Stimulated activated CD4-positive, alpha-beta T cell treated with anti-CD3 and anti-CD28 coated beads, Interleukin-15, amount 100 ng/mL, for 1 hour (primary cell): ENCODE measurements at places on chromosomes 1 and 21.

DNA sequence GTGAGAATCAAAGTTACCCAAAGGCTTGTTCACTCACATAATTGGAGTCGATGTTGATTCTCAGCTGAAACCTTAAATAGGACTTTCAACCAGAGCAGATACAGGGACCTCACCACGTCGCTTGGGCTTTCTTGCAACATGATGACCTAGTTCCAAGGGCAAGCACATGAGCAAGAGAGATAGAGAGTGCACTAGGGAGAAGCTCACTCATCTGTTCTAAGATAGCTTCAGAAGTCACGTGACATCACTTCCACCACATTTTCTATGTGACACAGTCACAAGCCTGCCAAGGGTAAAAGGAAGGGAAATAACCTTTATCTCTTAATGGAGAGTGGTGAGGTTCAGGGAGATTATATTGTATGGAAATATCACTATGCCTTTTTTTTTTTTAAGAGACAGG is 470.1 kb upstream of the PLXNA2 start:
- DNase-seq = no peak

DNA sequence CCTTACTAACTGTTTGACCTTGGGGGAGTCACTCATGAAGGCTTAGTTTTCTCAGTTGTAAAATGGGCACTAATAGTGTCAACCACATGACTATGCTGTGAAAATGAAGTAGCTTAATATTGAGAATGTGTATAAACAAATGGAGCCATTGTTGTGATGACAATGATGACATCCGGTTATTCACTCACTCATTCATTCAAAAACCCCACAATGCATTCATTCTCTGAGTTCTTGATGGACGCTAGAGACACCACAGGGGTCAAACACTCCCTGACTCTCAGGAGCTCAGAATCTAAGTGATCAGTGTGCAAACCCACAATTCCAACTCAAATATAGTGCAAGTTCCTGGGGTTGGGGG is 138.9 kb downstream of the FOXD2 start:
- no peak for DNase-seq

- DNase-seq = no peak
These were observed 4.6 kb downstream of the NBL1 start for GRCh38 chr1:19648689-19649088.

DNA sequence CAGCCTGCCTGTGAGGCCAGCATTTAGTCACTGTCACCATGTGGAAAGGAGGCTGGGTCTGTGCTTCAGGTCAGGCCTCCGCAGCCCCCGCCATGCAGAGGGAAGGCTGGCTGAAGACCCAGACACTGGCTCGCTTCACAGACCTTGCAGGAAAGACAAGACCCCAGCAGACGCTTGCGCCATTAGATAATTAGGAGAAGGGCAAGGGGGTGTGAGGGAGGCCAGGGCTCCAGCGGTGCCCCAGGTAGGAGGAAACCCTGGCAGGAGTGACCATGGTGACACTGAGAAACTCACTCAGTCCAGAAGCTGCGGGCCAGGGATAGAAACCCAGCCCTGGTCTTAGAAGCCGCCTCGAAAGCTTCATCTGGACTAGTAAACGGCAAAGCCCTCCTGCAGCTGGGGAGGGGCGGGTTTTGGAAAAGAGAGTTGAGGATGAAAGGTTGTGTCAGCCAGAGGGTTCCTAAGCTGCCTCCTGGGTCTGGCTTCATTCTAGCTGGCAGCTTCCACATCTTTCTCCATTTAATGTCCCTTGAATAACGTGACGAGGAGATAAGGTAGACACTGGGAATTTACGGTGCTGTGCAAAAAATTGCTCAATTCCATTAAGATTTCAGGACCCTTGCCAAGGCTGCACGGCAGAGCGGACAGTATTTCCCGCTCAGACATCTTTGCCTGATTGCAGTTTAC is 294.1 kb upstream of the VAMP3 start:
- no peak for DNase-seq

DNA sequence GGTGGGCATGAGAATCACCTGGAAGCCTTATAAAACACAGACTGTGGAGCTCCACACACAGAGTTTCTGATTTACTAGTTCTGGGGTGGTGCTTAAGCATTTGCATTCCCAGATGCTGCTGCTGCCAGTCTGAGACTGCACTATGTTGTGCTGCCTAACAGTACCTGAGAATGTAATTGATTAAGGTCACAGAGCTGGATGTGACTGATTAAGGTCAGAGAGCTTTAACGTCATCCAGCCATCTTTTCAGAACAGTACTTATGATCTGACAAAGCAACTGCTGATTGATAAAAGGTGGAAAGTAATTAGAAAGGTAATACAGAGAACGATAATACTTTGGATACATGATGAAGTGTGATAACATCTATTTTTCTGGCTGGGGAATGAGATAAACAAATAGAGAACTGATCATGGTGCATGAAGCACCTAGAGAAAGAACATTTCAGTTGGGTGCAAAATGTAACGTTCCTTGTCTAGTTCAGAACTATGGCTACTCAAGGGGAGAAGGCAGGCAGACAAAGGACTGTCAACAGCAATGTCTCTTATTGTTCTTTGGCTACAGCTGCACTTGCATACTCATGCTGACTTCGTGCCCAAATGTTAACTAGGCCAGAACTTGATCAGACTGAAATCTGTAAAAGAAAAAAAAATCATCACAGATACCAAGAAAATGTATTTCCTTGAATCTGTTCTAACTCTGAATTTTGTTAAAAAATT is 3.7 kb upstream of the UCK2 start:
- DNase-seq = no peak

DNA sequence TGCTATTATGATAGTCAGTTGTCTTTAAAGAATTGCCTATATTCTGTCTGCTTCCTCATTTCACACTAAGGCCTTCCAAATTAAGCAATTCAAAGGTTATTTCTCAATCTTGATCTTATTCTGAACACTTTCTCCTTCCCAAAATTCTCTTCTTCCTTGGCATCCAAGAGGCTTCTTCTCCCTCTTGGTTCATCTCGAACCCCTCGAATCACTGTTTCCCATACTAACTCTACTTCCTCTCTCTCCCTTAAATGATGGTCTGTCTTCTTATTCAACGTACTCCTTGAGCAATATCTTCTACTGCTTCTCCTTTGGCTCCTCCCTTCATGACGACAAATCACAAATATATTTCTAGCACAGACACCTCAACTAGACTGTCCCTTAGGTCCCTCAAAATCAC is 4.5 kb downstream of the COPA start:
- DNase-seq = no peak

DNA sequence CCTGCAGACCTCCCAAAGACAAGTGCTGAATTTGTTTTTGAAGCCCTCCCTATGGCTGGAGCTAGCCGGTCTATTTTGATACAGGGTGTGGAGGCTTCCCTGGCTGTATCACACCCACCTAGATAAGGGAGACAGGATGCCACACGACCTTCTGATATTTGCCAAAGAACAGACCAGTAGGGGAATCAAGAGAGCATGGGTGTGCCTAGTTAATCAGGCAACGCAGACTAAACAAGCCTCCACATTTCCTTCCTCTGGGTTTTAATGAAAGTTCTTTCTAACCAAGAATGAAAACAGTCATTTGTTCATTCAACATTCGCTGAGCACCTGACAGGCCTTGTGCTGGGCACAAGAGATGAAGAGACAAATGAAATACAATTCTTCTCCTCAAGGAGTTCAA is 446.8 kb downstream of the PLPP3 start:
- DNase-seq = no peak

DNA sequence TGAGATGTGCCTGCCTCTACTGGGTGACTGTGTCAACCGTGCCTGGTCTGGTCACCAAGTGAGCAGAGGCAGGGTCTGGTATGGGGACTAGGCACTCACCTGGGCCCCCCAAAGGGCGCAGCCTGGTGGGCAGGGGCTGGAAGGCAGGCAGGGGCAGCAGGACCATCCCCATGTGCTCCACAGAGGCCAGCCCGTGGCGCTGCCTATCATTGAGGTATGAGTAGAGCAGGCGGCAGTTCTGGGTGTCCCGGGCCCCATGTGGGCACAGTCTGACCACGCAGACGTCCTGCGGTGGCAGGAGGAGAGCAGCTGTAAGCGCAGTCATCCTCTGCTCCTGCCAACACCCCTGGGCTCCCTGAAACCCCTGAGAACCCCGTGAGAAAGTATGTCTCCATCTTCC is 23.7 kb downstream of the SPOCD1 start:
- no peak for DNase-seq

- DNase-seq = no peak
These were observed at the start of gene LAMB3 for GRCh38 chr1:209652121-209652735. TSS of gene LAMB3 (minus strand) at chr1:209652425. CDS start at chr1:209650944, 1,481 bp downstream.

- DNase-seq = no peak
These were observed 6.4 kb downstream of the DSCAM start for GRCh38 chr21:40840401-40841125.
